Fibroblast of the aortic adventitia (primary cell): ENCODE measurements at places on chromosomes 5 and 9.

- no peak for DNase-seq
Observed at GRCh38 chr5:24381861-24382489, 262.8 kb downstream of the CDH10 start.

GRCh38 chr5:9698125-9698826 is 68.1 kb upstream of the TAS2R1 start:
- DNase-seq, result peak; percentile 23

- DNase-seq, result no peak
Observed at GRCh38 chr5:35821513-35821912, 35.2 kb upstream of the IL7R start.

DNA sequence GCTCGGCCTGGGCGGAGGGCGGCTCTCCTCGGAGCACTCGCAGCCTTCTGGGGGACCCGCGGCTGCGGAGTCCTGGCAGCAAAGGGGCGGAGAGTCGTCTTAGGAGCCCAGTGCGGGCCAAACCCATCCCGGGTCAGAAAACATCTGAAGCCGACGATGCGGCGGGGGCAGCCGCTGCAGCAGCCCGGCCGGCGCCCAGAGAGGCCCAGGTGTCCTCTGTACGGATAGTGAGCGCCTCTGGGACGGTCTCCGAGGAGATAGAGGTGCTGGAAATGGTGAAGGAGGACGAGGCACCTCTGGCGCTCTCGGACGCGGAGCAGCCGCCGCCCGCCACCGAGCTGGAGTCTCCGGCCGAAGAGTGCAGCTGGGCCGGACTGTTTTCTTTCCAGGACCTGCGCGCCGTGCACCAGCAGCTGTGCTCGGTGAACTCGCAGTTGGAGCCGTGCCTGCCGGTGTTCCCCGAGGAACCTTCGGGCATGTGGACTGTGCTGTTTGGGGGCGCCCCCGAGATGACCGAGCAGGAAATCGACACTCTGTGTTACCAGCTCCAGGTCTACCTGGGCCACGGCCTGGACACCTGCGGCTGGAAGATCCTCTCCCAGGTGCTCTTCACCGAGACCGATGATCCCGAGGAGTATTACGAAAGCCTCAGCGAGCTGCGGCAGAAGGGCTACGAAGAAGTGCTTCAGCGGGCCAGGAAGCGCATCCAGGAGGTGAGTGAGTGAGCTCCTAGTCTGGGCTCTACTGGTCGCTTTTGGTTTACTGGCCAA is 1.2 kb downstream of the JMY start:
- DNase-seq, result peak; percentile 47
